ENCODE measurements at places on chromosomes 1 and 21.

DNA sequence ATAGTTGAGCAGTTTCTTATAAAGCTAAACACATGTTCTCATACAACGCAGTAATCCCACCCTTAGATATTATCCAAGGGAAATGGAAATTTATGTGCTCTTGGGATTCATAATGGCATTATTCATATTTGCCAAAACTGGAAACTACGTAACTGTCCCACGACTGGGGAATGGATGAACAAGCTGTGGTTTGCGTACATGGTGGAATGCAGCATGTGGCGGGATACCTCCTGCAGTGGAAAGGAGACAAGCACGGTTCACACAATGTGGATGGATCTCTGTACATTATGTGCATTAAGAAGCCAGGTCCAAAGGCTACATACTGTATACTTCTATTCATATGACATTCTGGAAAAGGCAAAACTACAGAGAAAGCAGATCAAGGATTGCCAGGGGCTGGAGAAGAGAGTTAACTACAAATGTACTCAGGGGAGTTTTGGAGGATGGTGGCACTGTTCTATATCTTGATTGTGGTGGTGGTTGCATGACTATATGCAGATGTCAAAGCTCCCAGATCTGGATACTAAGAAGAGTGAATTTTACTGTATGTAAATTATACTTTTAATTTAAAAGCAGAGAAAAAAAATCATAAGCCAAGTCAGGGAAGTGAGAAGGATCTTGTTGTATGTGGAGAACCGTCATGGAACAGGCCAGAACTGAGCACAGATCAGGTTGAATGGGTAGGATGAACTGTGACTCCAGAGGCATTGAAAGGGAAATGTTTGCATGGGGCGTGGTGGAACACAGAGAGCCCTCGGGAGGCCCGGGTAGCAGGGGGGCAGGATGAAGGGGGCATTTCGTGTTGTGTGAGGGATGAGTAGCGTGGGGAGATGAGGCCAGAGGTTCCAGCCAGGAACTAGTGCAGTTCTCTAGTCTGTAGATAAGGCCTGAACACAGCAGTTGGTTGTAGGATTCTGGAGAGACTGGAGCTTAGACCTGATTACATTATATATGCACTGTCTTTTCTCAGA lies 90.7 kb downstream of the GALNT2 start:
- no peak for DNase-seq

- peak; percentile 88 for DNase-seq
These were observed at the start of gene SLC27A3 for GRCh38 chr1:153774780-153775457. TSS of gene SLC27A3 (plus strand) at chr1:153775407. CDS start at chr1:153775498, 91 bp downstream.

DNA sequence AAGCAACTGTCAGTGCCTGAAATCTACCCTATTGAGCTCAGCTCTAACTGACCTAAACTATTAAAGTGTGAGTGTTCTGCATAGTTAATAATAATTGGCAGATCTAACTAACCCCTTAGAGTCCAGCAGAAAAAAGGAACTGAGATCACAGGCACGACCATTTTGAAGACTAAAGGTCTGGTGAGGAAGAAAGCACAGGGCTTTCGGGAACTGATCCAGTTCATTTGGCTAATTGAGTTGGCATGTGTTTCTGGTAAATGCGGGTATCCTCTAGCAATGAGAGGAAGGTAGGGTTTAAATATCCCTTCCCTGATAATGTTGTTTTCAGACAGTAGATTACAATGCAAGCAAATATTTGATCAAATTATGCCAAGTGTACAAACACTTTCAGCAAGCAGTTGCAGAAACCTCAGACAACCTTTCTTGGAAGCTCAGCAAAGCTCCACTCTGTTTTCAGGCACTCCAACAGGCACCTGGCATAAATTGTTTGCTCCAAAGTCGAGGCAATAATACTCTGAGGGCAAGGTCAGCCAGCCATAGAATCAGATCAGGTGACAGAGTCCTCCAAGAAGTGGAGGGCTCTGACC lies 100.8 kb downstream of the KCNK1 start:
- DNase-seq: no peak

- no peak for DNase-seq
These were observed 3.0 kb downstream of the CRYBG2 start for GRCh38 chr1:26350701-26351589.

All from GM03348 (cell line).